ENCODE measurements at places on chromosomes 4 and X.

DNA sequence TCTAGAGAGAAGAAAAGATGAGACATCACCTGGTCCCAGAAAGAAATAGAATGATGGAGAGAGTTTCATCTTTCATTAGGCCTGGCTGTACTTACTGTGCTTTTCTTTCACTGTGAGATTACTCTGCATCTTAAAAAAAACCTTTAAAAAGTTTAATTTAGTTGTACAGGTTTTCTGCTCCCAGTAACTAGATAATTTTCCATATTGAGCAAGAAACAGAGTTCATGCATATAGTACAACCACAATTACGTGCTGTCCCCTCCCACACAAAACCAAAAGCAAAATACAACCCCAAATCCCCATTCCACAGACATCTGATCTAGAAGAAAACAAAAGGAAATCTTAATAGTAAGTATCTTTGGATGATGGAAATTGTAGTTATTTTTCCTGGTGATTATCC lies 371.2 kb downstream of the SH2D1A start:
- H3K4me1 ChIP-seq, result no peaks in the 10 kb centered on the region
- no peaks in the 10 kb centered on the region for H3K27me3 ChIP-seq
- peak; percentile 53 for ATAC-seq
- no peak overlapping the region for H3K27ac ChIP-seq
- peak overlapping the region; percentile 18 for H3K4me3 ChIP-seq
- no peaks in the 10 kb centered on the region for H3K36me3 ChIP-seq

DNA sequence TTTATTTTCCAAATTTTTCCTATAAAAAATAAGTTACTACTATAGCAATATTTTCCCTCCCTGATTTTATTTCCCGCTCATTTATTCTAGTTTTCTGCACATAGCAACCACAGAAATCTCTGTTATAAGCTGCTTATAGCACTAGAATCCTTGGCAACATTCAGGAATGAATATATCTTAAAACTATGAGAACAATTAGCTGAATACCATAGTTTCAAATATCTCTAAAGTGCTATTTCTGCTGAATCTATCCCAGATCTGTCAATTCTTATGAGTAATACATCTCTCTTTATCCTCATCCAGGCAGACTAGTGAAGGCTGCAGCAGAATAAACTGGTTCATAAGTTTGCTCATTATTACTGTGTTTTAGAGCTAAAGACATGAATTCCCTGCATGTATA lies 622.9 kb upstream of the DIPK2B start:
- no peak for ATAC-seq
- H3K4me1 ChIP-seq, result peaks cover 11% of the 10 kb centered on the region
- no peaks in the 10 kb centered on the region for H3K27me3 ChIP-seq
- H3K4me3 ChIP-seq, result no peak overlapping the region

DNA sequence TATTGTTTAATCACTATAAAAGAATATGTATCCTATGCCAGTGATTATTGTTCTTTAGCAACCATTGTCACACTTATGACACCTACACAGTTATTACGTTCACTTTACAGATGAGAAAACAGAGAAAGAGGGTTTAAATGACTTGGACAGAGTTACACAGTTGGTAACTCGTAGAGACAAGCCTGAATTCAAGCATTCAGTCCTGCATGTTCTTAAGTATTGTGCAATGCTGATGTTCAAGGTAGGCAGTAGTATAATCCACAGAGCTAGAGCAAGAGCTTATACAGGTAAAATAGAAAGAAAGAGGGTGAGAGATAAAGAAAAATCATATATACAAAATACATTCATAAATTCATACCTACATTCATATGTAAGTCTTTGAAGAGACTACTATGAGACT lies 249.8 kb upstream of the ANXA10 start:
- H3K4me1 ChIP-seq, result no peaks in the 10 kb centered on the region
- no peaks in the 10 kb centered on the region for H3K36me3 ChIP-seq
- H3K27me3 ChIP-seq, result no peaks in the 10 kb centered on the region
- H3K27ac ChIP-seq, result no peak overlapping the region
- no peak for ATAC-seq

DNA sequence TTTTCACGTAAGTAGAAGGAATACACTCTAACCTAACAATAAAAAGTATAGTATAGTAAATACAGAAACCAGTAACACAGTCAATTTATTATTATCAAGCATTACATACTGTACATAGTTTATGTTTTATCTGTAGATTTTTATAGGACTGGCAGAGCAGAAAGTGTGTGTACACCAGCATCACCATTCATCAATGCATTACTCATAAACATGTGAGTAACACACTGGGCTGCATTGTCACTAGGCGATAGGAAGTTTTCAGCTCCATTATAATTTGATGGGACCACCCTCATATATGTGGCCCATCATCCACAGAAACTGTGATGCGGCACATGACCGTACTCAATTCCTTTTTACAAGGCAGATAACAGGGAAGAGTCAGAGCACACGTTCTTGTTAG lies 137.8 kb upstream of the RBPJ start:
- H3K36me3 ChIP-seq, result peaks cover 6% of the 10 kb centered on the region
- ATAC-seq, result no peak
- peak overlapping the region; percentile 54 for H3K27ac ChIP-seq
- H3K27me3 ChIP-seq, result no peaks in the 10 kb centered on the region
- H3K4me3 ChIP-seq, result no peak overlapping the region

GRCh38 chr4:80008351-80008750 lies 64.7 kb downstream of the ANTXR2 start:
- H3K4me1 ChIP-seq, result peaks cover 50% of the 10 kb centered on the region
- no peaks in the 10 kb centered on the region for H3K27me3 ChIP-seq
- H3K36me3 ChIP-seq, result peaks cover 68% of the 10 kb centered on the region
- ATAC-seq, result peak; percentile 18
- peak overlapping the region; percentile 94 for H3K27ac ChIP-seq

Data from activated T-helper 17 cell treated with anti-CD3 and anti-CD28 coated beads, Interleukin-2, amount 50 U/mL, for 72 hours (primary cell).